ENCODE measurements at places on chromosomes 4 and X. TPM values are rescaled to one million over a fixed set of nuclear protein-coding genes. Genes with fewer than 3 reads are reported as not detected.

DNA sequence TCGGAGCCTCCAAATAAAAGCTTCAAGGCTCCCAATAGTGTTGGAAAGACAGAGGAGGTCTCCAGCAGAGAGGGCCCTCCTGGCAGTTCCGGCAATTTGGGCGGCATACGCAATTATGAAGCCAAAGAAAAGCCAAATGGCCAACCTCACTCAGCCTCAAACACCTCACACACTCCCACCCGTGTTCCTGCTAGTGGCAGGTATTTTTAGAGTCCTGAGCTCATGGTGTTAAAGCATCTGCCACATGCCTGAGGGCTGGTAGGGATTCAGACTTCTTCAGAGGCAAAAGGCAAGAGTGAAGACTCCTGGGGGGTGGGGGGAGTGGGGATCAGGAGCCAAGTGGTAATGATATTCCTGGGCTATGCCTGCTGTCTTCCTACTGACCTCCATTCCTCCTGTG, 7.4 kb downstream of the RAB33A start:
- ATAC-seq, result no peak

The CCKAR gene
- 0.54 TPM for total RNA-seq

GRCh38 chr4:18935659-18936345, 914.2 kb upstream of the LCORL start:
- no peak for ATAC-seq

DNA sequence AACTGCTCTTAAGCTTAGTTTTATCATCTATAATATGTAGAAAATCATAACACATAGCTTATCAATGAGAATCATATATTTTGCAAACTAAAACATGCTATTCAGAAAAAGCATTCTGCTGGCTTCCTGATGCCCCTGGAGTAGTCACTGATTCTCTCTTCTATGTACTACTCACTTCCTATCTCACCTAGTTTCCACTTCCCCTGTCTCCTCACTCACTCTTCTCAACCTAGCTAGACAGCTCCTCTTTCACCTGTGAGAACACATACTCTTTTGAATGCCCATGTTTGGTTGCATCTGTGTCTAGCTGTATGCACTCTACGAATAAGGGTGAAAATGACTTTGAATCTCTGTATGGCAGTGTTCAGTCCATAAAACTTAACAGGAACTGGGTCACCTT, 9.3 kb downstream of the TMEM144 start:
- ATAC-seq, result no peak

DNA sequence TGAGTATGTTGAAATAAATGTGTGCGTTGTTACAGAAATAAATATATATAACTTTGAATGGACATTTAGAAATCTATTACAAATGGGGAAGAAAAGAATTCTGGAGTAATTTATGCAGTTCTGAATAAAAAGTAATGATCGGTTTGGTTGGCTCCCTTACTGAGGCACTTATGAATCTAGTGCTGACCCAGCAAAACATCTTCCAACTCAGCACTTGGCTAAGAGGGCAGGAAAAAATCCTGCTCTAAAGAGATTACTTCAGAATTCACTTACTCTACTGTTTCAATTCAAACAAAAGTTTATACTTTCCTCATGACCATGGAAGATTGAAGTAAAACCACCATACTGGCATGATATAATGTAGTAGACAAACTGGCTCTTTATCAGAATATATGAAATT, 123.9 kb upstream of the RXFP1 start:
- no peak for ATAC-seq

- no peak for ATAC-seq
Observed at GRCh38 chr4:117134386-117134785, 49.0 kb upstream of the TRAM1L1 start.

The PDGFRA gene
- total RNA-seq, result 92.2 TPM

DNA sequence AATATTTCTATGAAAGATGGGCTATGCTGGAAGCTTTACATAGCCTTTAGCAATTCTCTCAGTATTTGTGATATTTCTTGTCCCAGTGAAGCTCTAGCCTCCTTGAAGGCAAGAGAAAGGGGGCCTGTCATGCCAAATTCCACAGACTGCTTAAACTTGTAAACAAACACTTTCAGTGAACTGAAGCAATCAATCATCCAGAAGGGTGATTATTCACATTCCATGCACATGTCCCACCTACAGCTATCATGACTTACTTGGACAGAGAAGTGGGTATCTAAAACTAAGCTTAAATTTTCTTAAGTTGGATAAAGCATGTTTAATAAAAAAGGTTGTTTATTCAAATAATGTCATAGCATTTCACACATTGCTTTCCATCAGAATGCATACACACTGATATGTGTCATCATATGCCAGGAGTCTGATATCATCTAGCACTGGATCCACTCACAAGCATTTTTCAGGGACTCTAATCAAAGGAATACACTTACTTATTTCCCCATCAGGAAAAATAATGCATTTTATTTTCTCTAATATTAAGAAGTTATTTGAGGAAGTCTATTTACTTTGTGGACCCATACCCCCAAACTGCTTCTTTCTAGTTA, 1.2 kb upstream of the FSTL5 start:
- ATAC-seq, result no peak

The GJB1 gene
- not detected for total RNA-seq

DNA sequence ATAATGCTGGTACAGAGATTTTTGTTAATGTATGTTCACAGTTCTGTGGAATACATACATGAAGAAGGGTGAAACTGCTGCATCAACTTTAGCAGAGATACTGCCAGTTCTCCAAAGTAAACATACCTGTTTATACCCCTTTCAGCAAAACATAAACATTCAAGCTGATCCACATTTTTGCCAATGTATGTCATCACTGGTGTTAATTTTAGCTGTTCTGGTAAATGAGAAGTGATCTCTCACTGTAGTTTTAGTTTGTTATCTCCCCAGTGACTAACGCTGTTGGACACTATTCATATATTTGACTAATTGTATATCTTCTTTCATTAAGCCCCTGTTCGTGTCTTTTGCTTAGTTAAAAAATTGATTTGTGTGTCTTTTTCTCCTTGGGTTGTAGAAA, 82.0 kb downstream of the HAUS3 start:
- ATAC-seq, result no peak

- ATAC-seq, result no peak
Observed at GRCh38 chr4:108512615-108513505, 107.5 kb upstream of the RPL34 start.

GRCh38 chrX:70016513-70016912, 33.2 kb downstream of the AWAT2 start:
- no peak for ATAC-seq

GRCh38 chr4:161728929-161729328, 434.9 kb downstream of the FSTL5 start:
- no peak for ATAC-seq

DNA sequence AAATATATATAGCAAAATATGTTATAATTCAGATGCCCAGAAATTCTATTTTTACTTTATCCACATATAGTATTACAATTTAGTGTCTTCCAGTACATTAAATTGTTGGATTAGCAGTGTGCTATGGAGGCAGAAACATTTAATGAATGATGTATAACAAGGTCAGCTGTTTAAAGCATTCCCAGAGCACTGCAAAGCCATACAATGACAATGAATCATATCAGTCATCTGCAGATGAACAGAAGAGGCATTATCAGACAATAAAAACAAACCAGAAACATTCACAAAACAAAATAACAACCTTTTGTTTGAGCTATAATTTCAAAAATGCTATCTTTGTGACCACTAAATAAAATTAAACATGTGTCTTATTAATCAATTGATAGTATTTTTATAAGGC, 524.2 kb downstream of the FAT4 start:
- no peak for ATAC-seq

The ZNF732 gene
- not detected for total RNA-seq

- ATAC-seq, result no peak
Observed at GRCh38 chr4:89800012-89800516, 36.9 kb downstream of the SNCA start.

DNA sequence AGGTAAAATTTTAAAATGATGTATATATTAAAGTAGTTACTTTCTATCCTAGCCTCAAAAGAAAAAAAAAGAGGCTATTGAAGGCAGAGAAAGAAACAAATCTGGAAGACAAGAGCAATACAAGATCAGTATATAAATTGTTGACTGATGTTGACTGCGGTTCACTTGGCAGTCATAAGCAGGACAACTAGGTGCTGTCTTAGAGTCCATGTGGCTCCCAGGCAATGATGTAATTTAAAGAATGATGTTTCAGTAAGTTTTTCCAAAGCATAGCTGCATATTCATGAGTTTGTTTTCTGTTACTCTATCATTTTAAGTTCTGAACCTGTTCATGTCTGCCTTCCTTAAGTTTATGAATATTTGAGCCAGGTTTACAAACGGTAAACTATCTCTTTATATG, 630.2 kb downstream of the FAT4 start:
- no peak for ATAC-seq

DNA sequence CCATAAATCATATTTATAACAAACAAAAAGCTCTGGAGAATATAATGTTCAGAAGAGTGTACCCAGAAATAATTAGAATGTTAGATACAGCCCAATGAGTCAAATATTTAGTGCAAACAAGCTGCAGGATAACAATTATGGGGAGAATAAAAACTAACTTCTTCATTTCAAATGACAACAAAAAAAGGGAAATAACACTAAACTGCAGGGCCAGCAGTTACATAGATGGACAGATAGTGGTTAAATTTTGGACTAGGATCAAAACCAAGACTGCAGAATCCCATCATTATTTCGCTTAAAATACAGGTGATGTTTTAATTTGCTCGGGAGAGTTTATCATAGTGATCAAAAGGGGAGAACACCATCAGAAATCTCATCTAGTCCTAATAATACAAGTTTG, 617 bp upstream of the GPR34 start:
- ATAC-seq, result no peak

DNA sequence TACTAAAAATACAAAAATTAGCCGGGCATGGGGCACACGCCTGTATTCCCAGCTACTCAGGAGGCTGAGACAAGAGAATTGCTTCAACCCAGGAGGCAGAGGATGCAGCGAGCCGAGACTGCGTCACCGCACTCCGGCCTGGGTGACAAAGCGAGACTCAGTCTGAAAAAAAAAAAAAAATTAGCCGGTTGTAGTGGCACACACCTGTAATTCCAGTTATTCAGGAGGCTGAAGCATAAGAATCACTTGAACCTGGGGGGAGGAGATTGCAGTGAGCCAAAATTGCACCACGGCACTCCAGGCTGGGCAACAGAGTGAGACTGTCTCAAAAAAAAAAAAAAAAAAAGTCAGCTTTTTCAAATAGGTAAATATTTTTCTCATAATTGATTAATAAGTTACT, 71.9 kb downstream of the WDFY3 start:
- no peak for ATAC-seq

All from gastroesophageal sphincter (tissue), 4 donors.